ENCODE measurements at places on chromosomes 11 and 22.

GRCh38 chr11:406796-407650 is 7.8 kb downstream of the SIGIRR start:
- DNase-seq = peak; percentile 65

- no peak for DNase-seq
These were observed 445.6 kb downstream of the TBC1D22A start for GRCh38 chr22:47207846-47208554.

DNA sequence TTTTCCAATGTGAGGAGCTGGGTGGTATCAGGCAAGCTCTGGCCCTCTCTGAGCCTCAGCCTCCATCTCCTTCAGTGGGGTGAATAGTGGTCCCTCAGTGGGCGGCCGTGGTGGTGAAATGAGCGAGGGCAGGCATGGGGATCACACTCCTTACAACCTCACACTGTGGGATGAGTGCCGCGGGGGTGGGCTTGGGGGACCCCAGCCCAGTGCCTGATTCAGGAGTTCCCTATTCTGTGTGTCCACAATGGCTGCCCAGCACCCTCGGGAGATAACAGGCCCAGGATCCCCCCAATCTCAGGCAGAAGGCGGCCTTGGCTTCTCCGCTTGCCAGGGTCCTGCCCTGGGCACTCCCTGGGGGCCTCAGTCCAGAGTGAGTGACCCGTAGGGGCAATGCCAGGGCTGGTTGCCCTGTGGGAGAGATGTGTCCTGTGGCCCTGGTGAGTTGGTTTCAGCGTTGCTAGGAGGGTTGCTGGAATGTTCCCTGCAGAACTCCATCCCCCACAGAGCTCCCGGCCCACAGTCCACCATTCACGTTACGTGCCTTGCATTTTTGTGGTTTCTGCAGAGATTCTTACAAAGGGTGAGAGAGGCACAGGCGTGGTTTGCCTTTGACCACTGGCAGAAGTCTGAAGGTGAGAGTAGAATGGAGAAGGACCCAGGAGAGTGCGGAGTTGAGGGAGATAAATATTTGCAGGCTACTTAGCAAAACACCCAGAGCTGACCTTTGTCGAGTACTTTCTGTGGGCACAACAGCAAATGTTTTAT is 2.9 kb downstream of the ALDH3B1 start:
- DNase-seq = peak; percentile 98

DNA sequence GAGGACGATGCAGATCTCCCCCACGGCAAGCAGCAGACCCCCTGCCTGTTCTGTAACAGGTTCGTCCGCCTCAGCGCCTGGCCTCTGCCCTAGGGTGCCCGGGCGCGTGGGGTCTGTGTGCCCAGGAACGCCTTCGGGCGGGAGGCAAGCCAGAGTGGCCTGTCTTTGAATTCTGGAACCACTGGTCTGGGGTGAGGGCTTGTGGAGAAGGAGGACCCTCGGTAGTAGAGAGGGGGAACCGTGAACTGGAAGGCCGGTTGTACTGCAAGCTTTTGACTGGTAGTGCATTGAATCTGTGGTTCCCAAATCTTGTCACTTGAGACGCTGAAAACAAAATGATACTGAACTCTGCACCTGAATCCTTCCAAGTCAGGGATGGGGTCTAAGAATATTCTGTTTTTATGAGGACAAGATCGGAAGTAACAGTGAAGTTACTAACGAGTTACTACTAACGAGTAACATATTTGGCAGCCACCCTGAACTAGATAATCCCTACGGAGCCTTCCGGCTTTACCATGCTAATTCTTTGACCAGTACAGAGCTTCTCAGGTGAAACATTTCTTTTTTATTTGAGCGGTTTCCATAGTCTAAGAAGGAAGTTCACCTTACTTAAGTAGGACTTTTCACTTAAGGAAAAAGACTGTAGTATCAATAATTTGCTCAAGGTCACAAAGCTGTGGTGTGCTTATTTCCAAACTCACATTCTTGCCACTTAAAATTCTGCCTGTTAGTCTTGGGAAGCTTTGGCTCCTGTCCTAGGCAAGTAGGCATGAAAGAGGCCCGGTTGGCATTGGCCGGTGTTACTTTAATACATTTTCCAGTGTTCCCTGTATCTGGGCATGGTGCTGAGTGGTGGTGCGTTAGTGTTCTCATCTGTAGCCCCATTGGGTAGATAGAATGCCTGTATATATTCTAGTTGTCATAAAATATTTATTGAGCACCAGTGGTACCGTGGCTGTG is 860 bp downstream of the PRMT3 start:
- peak; percentile 54 for DNase-seq

GRCh38 chr11:128181088-128181480 is 406.3 kb downstream of the ETS1 start:
- no peak for DNase-seq

DNA sequence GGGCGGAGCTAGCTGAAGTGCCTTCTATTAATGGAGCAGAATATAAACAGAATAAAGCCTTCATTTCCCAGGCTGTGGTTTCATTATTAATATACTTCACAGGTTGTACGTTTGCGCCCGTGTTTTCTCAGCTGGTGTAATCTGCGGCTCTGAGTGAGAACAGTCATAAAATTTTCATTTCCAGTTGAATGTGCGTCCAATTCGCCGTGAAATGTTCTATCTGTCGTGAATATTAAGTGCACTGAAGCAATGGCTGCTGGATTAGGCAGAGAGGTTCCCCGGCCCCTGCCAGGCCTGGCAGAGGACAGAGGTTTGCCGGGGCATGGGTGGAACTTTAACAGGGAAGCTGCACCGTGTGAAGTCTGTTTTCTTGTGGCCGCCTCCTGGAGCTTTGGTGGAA is 874.4 kb downstream of the NTM start:
- no peak for DNase-seq

- no peak for DNase-seq
These were observed 4.7 kb downstream of the YDJC start for GRCh38 chr22:21624880-21625791.

DNA sequence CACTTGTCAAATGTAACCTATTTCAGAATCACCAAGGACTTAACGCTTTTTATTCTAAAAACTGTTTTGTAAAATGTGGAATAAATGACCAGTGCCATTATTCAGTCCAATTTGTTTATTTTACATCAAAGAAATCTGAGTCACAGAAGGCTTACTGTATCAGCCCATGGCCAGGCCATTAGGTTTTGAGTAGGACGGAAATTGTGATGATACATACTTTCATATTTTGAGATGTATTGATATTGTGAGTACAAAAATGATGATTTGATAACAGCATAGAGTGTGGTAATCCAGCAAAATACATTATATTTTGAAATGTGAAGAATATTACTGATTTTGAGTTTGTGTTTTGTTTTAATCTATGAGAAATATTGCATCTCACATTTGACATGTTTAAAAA is 81.1 kb downstream of the PIWIL3 start:
- DNase-seq = no peak

GRCh38 chr22:44206696-44207095 is 26.0 kb downstream of the PARVG start:
- DNase-seq = no peak
